ENCODE measurements at places on chromosomes 12 and 14. TPM values are rescaled to one million over a fixed set of nuclear protein-coding genes. Genes with fewer than 3 reads are reported as not detected.

Gene TAS2R9
- not detected for polyA plus RNA-seq

Gene PPP1R1A
- polyA plus RNA-seq = 39.0 TPM

Gene TXNDC16
- polyA plus RNA-seq = 6.0 TPM

Gene MYF5
- polyA plus RNA-seq = 27.3 TPM

Gene IFNG
- polyA plus RNA-seq = not detected

Gene TAS2R8
- not detected for polyA plus RNA-seq

Gene BEGAIN
- polyA plus RNA-seq = 2.8 TPM

Gene SLC10A1
- 0.12 TPM for polyA plus RNA-seq

Gene PRMT5
- polyA plus RNA-seq = 69.2 TPM

Gene MFAP5
- polyA plus RNA-seq = 177 TPM

Gene ZNF641
- 19.6 TPM for polyA plus RNA-seq

Gene CCDC60
- polyA plus RNA-seq = not detected

Gene LRRIQ1
- polyA plus RNA-seq = 0.74 TPM

Gene NUP107
- polyA plus RNA-seq = 40.8 TPM

Gene SETD3
- 70.4 TPM for polyA plus RNA-seq

- DNase-seq = no peak
Measured at GRCh38 chr14:101599234-101599885, 38.1 kb downstream of the DIO3 start.

- no peak for DNase-seq
Measured at GRCh38 chr12:51969643-51970042, 18.1 kb downstream of the ACVR1B start.

DNA sequence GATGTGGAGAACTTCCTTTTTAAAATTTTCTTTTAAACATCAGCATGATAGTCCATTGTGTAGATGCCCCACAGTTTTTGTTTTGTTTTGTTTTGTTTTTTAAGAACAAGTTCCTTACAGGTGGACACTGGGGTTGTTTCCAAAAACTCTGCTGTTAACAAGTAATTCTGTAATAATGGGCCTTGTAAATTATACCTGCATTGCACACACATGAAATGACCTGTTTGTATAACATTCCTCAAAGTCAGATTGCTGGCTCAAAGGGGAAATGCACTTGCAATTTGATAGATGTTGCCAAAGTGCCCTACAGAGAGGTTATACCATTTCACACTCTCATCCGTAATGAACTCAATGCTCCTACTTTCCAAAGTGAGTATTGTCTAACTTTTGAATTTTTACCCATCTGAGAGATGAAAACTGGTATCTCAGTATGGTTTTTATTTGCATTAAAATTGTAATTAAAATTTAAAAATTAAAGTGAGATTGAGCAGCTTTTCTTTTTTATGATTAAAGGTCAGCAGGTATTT, 89.2 kb downstream of the SPPL3 start:
- no peak for DNase-seq

DNA sequence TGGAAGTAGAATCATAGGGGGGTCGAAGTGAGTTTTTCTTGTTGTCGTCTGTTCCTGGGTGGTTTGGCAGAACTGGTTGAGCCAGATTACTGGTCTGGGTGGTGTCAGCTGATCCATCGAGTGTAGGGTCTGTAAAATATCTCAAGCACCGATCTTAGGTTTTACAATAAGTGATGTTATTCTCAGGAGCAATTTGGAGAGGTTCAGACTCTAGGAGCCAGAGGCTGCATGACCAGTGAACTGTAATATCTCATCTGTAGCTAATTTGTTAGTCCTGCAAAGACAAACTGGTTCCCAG, 9.7 kb upstream of the SERPINA1 start:
- DNase-seq = no peak

- DNase-seq = peak; percentile 96
Measured at GRCh38 chr12:6825398-6826124, 2.6 kb upstream of the P3H3 start.

GRCh38 chr12:76310110-76310509, 38.1 kb downstream of the BBS10 start:
- DNase-seq = no peak

DNA sequence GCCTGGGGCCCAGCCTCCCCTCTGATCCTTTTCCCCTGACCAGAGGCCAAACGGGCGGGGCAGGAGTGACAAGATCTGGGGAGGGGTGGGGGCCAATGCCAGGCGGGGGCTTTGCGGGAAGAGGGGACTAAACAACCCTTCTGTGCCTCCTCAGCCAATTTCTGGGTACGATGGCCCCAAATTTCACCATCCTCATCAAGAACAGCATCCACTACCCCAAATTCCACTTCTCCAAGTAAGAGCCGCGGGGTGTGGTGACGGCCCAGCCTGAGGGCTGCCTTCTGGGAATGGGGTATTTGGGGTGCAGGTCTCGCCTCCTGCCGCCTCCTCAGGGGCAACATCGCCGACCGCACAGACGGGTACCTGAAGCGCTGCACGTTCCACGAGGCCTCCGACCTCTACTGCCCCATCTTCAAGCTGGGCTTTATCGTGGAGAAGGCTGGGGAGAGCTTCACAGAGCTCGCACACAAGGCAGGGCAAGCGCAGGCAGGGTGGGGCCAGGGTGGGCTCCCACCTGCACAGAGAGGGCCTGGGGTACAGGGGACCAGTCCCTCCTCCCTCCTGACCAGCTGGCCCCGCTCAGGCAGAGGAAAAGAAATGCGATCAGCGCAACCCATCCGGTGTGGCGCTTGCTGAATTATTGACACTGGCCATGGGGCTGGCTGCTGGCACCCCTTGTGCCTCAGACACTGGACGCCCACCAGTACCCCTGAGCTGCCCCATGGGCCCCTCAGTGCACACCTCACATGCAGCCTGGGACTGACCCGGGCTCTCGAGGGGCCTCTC, 1.7 kb downstream of the P2RX2 start:
- no peak for DNase-seq

DNA sequence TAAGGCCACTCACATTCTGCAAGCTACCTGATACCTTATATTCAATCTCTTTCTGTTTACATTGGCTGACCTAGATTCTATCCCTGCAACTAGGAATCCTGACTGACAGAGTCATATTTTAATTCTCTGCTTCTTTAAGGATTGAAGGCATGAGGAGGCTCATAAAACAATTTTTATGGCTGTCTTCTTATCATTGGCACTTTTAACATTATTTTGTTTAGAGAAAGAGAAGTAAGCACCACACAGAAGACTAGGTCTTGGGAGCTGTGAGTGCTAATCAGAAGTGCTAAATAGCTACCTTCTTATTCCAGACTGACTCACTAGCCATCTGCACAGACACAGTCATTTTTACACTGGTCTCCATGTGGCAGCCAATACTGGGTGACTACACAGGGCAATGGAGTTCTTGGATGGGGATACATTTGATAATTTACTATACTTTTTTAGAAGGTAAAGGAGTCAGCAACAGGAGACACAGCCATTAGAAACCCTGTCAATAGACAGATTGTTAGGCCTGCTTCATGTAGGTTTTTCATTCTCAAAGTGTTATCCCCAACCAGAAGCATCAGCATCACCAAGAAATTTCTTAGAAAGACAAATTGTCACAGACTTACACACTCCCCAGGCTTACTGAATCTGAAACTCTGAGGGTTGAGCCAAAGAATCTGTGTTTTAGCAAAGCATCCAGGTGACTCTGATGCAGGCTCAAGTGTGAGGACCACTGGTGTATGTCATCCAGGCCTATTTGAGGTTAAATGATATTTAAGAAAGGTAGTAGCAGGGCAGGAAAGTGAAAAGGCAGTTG, 214.1 kb downstream of the DUSP6 start:
- no peak for DNase-seq

DNA sequence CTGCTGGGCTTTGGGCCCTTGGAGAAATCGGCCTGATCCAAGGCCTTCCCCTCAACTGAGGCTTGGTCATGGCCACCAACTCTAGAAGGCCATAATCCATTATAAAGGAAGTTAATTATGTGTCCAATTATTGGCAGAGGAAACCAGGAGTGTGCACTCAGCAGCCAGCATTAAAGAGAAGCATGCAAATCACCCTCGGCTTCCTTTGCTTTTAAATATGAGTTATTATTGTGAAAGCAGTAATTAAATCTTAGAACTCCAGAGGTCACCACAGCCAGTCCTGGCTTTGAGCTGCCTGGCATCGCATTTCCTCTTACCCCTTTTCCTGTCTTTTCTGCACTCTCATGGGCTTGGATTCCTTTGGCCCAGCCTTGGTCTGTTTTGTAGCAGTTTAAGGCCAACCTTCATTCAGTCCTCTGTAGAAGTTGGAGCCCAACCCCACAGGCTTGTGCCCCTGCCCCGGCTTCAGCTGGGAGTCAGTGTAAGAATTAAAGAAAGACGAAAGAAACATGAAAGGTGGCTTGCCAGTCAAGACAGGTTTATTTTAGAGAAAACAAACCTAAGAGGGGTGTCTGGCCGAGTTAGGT, 14.7 kb upstream of the KRT86 start:
- DNase-seq = no peak

DNA sequence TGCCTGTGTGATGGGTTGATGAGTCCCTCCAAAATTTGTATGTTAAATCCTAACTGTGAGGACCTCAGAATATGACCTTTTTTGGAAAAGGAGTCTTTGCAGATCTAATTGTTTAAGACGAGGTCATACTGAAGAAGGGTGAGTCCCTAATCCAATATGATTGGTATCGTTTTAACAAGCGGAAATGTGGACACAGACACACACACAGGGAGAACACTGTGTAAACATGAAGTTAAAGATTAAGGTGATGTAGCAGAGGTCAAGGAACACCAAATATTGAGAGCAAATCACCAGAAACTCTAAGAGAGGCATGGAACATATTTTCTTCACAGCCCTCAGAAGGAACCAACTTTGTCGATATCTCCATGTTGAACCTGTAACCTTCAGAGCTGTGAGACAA, 1106.7 kb downstream of the SLC6A15 start:
- DNase-seq = no peak

DNA sequence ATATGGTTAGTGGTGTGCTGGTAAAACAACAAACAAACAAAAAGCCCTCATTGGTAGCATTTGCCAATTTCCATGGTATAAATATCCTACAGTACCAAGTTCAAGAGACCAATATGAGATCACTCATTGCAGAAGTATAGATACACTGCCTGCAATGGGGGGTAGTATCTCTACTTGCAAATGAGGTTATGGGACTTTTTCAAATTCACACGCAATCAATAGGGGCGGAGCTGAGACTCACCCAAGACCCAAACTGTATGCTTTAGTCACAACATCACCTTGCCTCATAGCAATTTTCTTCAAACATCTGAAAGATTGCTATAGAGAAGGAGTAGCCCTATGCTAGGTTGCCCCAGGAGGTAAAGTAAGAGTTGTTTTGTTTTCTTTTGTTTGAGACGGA, 93.7 kb downstream of the VCPKMT start:
- no peak for DNase-seq

GRCh38 chr14:100531152-100532121, 55.8 kb downstream of the BEGAIN start:
- DNase-seq = no peak

DNA sequence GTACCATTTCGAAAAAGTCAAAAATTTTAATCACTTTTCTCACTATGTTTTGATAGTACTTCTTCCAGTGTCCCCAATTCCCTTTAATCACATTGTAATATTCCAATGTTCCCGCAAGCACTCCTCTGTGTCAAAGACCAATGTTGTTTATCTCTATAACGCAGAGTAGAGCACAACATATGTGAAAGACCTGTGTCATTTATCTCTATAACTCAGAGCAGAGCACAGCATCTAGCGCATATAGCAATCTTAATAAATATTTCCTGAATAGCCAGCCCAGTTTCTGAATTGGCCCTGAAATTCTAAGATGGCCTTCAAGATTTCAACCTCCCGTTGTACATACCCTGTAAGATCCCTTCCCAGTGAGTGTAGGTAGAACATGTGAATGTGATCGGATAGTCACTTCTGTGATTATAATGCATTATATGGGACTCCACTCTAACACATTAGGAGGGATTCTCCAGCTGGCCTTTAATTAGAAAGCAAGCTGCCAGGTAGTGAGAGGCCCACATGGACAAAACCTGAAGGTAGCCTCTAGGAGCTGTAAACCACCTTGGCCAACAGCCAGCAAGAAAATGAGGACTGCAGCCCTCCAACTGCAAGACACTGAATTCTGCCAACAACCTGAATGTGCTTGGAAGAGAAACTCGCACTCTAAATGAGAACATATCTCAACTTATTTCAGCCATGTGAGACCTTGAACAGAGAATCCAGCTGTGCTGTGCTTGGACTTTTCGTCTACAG, 238.8 kb upstream of the SYT10 start:
- no peak for DNase-seq

GRCh38 chr14:84483072-84483420, 1046.9 kb upstream of the FLRT2 start:
- peak; percentile 12 for DNase-seq

- DNase-seq = peak; percentile 57
Measured at GRCh38 chr14:52473557-52473956, 78.7 kb downstream of the TXNDC16 start.

- DNase-seq = no peak
Measured at GRCh38 chr12:6950811-6951540, at the start of gene PTPN6. PTPN6 (plus strand) TSS chr12:6951356; CDS start chr12:6951513, 157 bp downstream.

DNA sequence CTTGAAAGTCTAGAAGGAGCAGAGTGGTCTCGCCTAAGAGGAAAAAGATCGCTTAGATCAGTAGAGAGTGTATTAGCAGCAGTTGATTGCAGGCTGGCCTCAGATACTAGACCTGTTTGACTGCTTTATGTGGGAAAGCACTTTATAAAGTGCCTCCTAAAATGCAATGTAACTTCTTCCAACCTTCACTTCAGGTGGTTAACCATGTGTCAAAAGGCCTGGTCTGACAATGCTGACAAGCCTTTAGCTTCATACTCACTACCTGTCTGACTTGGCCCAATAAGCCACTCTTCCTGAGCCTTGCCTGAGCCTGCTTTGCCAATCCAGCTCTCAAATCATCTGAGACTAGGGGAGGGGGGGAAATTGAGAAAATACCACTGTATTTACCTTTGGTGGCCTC, 14.6 kb downstream of the MGAT4C start:
- no peak for DNase-seq

GRCh38 chr12:116382686-116383530, 105.4 kb upstream of the MED13L start:
- peak; percentile 97 for DNase-seq

DNA sequence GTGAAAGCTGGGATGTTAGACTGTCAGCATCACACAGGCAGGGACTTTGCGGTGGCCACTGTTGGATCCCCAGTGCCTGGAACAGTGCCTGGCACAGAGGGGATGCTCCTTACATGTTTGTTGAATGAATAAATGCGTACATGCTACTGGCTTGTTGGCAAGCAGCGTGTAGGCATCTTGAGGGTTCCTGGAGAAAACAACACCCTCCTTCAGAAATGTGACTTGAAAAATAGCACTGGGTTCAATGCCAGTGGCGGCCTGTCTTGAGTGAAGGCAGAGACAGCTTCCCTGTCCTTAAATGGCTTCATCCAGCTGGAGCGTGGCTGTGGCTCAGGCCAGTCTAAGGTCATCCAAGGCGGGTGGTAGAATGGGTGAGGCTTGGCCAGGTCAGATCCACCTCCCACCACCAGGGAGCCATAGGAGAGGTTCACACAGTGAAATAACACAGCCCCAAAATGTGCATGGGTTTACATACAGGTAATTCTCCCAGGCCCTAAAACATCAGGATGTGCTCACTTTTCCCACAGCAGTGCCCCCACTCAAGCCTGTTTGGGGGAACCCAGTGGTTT, 171.4 kb downstream of the PHETA1 start:
- no peak for DNase-seq

GRCh38 chr12:118330421-118331018, 42.2 kb downstream of the TAOK3 start:
- peak; percentile 22 for DNase-seq
